Activated gamma-delta T cell treated with anti-CD3 and anti-CD28 coated beads, Interleukin-2, amount 50 U/mL, for 16 hours (primary cell): ENCODE measurements at places on chromosomes 6 and 20.

DNA sequence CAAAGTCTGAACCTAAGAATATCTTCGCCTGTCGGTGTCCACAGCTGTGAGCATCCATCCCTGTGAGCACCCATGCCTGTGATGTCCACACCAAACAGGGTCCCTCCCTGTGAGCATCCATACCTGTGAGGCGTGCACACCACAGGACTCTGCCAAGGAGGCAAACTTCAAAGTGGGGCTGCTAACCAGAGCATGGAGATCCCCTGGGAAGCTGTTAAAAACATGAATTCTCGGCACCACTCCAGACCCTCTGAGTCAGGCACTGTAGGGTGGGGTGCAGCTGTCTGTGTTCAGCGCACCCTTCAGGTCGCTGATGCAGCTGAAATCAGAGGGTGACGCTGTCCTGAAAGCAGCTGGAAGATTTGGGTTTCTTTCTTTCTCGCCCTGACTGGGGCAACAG is 85.4 kb upstream of the NXT1 start:
- no peak for DNase-seq

DNA sequence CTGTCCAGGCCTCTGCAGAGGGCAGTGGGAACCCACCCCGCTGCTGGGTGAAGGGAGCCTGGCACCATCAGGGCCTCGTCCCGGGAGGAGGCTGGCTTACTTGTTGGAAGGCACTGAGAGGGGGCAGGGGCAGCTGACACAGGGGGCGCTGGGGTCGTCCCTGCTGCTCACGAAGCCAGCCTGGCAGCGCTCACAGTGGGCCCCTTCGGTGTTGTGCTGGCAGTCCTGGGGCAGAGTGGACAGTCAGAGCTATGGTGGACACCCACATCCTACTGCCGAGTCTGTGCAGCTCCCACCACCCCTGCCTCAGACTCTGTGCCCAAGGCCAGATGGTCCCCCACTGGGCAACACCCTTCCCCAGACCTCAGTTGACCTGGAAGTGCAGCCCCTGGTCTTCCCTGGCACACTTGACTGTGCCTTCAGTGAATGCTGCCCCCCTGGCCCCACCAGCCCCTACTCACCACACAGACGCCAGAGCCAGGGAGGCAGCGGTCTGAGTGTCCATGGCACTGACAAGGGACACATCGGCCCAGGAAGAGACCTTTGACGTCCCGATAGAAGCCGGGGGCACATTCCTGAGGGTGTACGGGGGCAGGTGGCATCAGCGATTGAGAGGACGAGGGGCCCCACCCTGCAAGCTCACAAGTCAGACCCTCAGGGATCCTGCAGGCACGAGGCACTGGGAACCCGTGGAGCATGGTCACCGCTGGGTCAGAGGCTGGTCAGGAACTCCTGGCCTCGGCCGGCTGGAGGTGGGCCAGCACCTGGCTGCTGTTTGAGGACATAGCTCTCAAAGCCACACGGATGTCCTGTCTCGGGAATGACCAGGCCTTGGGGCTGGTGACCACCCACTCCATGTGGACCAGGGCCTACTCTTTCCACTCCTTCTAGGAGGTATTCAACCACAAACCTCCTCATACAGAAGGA is 21.4 kb downstream of the ADRM1 start:
- no peak for DNase-seq

DNA sequence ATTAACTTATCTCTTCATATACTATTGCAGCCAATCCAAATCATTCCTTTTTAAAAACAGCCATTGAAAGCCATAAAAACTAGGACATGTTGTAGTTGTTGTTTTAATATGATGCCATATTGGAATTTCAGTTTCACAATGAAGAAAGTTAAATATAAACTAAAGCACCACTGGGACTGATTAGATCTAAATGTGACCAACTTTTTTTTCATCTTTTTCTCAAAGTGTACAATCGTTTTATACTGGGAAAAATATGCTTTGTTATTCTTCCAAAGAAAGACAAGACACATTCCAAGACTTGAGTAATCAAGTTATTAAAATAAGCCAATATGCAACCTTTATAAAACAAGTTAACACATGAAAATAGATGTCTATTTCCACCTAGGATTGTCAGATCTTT is 68.5 kb downstream of the THEMIS start:
- DNase-seq = no peak

DNA sequence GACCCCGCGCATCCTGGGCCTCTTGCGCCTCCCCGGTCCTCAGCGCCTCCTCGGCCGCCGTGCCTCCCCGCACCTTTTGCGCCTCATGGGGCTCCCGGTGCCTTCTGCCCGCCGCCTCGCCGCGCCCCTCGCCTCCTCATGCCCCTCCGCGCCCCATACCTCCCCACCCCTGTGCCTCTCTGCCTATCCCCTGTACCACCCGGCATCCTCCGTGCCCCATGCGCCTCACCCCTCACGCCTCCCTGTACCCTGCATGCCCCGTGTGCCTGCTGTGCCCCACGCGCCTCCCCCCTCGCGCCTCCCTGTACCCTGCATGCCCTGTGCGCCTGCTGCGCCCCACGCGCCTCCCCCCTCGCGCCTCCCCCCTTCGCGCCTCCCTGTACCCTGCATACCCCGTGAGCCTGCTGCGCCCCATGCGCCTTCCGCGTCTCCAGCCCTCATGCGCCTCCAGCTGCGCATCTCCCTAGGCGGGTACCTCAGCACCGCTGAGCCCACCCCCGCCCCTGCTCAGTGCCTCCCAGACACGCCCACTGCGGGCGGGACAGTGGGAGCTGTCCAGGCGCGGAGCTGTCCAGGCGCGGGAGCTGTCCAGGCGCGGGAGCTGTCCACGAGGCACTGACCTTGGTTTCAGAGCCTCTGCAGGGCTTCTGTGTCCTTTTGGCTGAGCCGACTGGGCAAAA is 37.1 kb downstream of the IGF2R start:
- DNase-seq = no peak

DNA sequence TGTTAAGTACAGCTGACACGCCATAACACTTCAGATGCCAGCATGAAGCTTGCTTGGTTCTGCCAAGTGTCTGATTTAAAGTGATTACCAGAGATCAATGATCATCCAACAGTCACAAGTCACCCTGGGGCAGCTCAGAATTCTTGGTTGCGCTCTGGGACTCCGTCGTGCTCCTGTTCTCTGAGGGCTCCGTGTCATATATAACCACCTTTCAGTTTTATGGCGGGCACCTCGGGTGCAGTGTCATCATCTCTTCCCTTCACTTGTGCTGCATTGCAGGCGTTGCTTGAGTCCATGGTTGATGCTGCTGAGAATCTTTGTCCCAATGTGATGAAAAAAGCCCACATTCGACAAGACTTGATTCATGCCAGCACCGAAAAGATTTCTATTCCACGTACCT is 101.4 kb upstream of the SCGN start:
- no peak for DNase-seq

GRCh38 chr20:35768731-35769664 is 2.8 kb upstream of the PHF20 start:
- DNase-seq = no peak

DNA sequence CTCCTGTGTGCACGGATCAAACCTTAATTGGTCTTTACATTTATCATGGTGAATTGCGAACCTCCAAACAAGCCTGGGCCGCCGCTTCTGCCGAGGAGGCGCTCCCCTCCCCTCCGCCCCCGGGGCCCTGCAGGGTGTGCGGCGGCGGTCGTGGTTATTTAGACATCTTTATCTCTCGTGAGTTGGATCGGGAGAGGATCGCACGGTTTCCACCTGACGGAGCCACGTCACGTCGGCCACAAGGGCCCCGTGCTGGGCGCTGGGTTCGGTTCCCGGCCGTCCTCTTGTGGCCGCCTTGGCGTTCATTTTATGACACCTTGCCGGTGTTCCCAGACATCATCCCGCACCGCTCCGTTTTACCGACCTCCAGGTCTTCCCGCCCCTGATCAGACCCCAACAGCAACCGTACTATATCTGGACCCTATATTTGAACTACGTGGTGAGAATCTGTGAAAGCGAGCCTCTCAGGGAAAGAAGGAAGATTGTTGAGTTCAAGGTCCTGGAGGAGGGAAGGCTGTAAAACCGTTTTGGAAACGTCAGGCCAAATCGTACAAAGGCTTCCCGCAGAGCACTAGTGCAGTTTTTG is 1.3 kb upstream of the CNR1 start:
- DNase-seq = no peak

DNA sequence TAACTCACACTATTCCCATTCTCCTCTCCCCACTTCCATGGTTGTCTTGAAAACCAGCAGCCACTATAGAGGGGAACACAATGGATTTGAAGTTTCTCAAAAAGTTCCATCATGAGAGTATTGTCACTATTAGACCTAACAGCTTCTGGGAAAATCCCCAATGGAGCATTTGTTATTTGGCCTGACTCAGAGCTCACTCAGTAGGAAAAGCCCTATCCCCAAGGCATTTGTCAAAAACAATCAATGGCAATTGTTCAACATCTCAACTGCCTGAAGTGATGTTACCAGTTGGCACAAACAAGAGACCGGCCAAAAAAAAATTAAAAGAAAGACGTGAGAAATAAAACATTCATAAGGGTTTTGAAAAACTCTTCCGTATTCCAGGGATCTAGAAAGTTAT is 98.8 kb downstream of the MYLK4 start:
- no peak for DNase-seq

DNA sequence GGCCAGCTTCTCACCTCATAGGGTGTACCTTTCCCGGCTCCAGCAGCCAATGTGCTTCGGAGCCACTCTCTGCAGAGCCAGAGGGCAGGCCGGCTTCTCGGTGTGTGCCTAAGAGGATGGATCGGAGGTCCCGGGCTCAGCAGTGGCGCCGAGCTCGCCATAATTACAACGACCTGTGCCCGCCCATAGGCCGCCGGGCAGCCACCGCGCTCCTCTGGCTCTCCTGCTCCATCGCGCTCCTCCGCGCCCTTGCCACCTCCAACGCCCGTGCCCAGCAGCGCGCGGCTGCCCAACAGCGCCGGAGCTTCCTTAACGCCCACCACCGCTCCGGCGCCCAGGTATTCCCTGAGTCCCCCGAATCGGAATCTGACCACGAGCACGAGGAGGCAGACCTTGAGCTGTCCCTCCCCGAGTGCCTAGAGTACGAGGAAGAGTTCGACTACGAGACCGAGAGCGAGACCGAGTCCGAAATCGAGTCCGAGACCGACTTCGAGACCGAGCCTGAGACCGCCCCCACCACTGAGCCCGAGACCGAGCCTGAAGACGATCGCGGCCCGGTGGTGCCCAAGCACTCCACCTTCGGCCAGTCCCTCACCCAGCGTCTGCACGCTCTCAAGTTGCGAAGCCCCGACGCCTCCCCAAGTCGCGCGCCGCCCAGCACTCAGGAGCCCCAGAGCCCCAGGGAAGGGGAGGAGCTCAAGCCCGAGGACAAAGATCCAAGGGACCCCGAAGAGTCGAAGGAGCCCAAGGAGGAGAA is 10.5 kb downstream of the GNAS-AS1 start:
- DNase-seq = no peak

- DNase-seq = no peak
Measured at GRCh38 chr6:101212640-101213039, 180.9 kb upstream of the GRIK2 start.

DNA sequence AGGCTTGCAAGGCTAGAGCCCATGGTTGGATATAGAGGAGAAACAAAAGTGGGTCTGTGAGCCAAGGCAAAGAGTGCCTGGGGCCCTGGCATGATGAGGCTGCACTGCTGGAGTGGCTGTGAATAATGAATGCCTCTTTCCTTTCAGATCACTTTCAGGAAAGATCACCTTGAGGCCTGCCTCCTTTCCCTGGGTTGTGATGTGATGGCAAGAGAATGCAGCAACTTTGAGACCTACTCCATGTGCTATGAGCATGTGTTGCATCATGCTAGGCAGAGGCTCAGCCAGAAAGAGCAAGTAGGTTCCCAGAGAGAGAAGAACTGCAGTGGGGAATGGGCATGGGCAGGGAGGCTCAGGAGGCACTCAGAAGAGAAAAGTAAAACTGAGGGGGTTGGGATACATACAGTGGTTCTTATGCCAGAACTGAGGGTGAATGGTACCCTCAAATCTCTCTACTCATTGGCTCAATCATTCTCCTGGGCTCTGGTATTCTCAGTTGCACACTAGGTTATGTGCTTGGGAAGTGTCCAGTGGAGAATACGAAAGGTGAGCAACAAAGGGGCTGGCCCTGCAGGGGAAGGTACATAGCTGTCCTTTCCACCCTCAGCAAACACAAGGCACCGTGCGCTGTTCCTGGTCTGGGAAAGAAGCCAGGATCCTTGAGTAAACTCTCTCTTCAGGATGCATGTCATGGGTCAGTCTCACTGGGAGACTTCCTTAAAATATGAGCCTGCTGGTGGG is 45.9 kb downstream of the CD164 start:
- DNase-seq = no peak

DNA sequence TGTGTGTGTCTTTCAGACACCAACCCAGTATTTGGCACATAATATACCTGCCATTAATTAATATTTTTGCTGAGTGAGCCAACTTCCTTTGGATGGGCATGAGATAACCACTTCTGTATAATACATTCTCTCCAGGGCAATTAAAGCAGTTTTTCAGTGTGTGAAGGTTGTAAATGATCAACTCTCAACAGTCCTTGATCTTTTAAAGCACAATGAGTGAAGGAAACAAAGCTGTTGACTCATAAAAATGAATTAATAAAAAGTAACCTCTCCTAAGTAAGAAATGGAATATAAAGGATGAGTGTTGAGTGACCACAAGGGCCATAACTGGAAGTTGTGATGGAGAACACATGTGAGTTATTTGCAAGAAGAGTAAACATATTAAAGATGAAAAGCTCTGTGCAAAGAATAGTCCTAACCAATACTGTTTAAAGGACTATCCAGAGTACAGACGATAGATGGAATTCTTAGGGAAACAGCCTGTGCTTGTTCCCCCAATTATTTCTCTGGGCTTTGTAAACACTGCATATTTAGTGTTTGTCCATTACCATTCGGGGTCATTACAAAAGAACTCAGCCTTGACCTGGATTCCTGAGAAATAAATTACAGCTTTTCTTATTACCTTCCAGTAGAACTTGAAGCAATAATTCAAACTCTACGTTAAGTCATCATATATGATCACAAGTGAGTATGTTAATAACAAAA is 446.2 kb downstream of the PLCB1 start:
- DNase-seq = no peak

- DNase-seq = no peak
Measured at GRCh38 chr6:122222761-122223160, 176.7 kb upstream of the HSF2 start.

GRCh38 chr6:115203381-115203780 is 857.3 kb downstream of the FRK start:
- DNase-seq = no peak

DNA sequence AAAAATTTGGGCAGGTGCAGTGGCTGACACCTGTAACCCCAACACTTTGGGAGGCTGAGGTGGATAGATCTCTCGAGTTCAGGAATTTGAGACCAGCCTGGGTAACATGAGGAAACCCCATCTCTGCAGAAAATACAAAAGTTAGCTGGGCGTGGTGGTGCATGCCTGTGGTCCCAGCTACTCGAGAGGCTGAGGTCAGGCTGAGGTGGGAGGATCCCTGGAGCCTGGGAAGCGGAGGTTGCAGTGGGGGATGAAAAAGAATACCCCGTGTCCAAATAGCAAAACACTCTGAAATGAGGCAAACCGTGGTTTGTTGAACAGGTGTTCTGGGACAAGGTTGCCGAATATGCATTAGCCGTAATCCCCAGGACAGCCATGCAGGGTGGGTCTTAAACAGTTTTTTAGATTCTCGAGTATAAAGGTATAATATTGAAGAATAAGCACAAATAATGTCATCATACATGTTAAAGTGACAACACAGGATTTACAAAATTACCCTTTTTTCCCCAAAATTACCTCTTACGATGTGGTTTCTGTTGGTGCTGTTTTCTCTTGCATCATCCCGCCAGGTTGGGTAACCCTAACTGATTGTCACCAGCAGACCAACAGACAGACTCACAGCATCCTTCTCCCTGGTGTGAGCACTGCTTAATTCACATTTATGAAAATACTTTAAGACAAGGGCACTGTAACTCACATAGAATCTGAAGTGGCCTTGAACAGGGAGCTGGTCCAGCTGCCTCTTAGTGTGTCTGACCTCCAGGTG is 9.1 kb downstream of the DNAJC5 start:
- no peak for DNase-seq
